Omental fat pad (tissue), 4 donors: ENCODE measurements at places on chromosomes 3 and 15.

GRCh38 chr3:47288966-47289910 lies 6.5 kb downstream of the KLHL18 start:
- DNase-seq: no peak

- no peak for DNase-seq
These were observed 3.9 kb downstream of the MEGF11 start for GRCh38 chr15:66249605-66250174.

DNA sequence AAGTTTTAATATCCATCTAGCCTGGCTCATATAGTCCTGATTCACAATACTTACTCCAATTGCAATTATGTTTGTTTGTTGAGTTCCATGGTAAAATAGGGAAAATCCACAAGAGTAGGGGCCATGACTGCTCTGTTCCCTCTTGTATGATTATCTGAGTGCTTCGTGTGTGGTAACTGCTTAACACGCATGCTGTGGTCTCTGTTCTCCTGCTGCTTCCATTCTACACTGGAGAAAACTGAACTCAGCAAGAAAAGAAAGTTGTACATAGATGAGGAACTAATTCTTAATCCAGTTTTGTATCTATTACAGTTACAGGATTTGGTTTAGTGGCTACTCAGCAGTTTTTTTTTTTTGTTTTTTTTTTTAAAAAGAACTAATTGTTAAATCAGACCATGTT lies 223.0 kb upstream of the SATB1 start:
- no peak for DNase-seq

DNA sequence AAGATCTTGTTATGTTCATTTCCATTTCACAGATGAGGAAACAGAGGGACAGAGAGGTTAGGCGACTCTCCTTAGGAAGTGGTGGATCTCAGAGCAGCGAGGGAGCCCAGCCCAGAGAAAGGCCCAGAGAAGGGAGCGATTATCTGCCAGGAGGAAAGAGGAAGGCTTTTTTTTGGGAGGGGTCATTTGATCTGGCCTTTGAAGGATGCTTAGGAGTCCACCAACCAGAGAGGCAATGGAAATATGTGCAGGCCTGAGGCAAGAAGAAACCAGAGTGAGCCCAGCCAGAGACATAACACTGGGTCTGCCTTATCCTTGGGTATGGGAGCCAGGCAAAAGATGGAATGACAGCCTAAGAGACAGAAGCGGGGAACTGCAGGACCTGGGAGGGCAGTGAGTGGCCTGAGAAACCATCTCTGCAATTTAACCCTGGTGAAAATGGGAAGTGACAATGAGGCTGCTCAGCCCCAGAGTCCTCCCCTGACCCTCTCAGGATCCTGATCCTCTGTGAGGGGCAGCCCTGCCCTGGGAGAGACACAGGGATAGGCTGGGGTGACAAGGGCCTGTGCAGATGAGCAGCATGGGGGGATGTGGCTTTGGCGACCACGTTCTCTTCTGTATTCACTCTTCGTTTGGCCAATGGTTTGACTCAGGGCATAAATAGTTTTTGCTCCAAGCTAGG lies 163.2 kb downstream of the WNT7A start:
- DNase-seq: no peak

DNA sequence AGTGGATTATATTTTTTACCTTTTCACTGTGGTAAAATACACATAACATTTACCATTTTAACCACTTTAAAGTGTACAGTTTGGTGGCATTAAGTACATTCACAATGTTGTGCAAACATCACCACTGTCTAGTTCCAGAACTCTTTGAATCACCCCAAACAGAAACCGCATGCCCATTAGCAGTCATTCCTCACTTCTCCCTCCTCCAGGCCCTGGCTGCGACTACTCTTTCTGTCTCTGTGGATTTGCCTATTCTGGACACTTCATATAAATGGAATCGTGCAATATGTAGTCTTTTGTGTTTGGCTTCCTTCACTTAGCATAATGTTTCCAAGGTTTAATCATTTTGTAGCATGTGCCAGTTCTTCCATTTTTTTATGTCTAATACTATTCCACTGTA lies 409.8 kb downstream of the NTRK3 start:
- no peak for DNase-seq

- DNase-seq: peak; percentile 16
These were observed 32.3 kb downstream of the PSTPIP1 start for GRCh38 chr15:77027111-77027696.

DNA sequence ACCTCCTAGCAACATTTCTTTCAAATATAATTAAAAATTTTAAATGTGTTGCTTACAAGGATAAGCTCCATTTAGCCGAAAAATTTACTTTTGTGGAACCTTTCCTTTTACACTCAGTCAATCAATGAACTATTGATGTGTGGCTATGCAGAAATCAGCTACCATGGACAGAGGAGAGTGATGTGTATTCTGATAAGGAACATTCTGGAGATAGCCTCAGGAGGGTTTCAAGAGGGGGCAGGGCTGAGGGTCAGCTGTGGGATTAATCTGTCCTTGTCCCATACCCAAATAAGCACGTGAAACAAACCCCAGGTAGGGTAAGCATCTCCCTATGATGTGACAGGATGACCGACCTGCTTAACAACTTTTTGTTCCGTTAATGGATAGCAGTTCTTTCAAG lies 192.6 kb upstream of the PROK2 start:
- DNase-seq: no peak

DNA sequence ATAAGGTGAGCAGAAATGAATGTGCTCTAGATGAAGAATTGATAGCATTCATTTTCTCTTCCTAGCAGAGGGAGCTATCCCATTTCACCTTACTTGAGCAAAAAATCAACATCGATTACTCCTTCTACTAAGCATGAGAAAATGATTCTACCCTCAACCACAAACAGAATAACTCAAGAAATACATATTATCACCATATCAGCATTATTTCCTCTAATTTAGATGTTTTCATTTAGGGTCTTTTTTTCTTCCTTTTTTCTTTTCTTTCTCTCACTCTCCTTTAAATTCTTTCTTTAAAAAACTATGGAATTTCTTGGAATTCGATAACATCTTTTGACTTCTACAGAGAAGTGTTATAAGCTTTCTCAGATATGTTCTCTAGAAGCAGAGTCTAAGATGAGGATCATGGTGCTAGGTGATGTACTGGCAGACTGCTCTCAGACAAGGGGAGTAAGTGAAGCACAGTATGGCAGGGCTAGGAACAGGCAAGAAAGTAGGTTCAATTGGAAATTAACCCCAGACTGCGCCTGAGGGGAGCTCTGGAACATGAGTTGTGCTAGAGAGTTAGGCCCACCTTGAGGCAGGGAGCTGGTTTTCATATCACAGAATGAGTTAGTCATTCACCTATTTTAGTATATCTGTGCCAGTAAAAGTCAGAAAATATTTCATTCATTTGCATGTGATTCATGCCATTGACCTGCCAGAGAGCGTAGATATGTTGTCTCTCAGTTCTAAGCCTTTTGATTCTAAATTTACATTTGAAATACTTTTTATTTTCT lies 279.2 kb upstream of the KCNH8 start:
- no peak for DNase-seq

DNA sequence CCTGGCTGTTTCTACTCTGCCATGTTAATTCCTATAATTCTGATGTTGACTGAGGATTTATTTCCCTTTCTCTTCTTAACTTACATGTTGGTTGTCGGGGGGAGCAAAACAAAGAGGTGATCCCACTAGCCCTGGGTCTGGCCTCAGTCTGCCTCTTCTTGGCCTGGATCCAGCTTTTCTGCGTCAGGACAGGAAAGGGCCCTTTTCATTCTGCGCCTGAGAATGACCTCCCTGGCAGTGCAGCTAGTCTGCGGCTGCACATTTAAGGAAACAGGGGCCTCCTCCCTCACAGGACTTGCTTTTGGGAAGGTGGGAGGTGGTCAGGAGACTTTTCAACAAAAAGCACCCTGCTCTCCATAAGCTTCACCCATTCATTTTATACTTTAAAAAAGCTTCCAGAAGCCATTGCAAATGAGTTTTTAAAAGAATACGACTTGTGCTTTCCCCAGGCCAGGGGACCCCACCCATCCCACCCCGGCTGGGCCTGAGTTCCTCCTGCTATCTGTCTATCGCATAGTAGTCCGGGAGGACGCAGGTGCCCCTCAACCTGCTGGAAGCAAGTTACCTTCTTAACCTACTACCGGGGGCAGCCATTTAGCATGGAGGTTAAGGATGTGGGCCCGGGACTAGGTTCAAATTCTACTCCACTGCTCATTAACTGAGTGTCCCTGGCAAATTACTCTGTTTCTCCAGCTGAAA lies 21.3 kb upstream of the EHD4 start:
- DNase-seq: peak; percentile 8

DNA sequence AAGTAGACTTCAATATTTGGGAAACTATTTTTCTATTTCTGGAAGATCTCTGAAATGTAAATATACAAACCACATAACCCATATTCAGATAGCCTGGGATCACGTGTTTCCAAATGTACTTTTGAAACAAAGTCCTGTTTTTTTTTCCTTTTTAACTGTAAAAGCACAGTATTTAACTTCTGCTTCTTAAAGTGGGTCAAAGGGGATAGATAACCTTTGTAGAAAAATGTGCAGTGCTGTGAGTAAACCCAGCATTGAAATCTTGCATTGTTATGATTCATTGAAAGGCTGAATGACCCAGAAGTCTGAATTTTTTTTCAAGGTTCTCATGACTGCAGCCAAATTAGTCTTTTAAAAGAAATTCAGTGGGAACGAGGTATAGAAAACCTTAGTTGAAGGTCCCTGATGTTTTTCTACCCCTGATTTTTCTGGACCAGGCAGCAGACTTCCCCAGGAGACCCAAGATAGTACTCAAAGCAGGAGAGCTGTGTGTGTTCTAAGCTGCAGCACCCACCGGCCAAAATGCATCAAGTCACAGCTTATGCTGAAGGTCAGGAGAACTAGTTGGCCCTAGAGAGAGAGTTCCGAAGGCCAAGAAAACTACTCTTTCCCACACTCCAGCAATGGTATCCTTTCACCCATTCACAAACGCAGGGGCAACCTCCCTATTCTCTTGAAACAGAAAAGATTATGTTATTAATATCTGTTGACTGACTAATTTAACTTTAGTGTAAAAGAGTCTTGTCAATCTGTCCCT lies 43.6 kb upstream of the APH1B start:
- no peak for DNase-seq

GRCh38 chr3:25547103-25547502 lies 117.6 kb downstream of the TOP2B start:
- DNase-seq: no peak

- DNase-seq: no peak
These were observed 47.6 kb downstream of the PSMD6 start for GRCh38 chr3:63975723-63976122.

DNA sequence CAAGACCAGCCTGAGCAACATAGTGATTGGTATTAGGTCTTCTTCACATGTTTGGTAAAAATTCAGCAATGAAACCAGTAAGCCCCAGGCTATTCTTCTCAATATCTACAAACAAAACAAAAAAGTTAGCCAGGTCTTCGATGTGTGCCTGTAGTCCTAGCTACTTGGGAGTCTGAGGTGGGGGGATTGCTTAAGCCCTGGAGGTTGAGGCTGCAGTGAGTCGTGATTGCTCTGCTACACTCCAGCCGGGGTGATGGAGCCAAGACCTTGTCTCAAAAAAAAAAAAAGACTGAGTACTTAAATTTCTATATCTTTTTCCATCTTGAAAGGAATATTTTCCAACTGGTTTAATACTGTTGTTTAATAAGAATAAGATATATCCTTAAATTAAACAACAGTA lies 106.8 kb downstream of the MBNL1 start:
- no peak for DNase-seq

DNA sequence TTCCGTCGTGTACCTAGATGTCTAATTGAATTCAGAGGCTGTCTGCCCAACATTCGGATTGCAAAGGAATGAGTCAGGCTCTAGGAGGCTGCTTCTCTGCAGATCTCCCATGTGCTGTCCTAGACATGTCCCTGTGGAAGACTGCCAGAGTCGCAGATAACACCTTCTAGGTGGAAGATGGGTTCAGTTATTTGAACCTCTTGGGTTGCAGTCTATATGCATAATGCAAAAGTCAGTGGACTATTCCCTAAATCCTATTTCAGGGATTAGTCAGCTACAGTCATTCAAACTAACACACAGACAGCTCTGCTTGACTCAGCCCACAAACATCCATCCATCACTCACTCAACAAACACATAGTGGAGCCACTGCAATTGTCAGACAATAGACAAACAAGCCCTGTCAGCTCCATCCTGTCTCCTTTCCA lies 300.0 kb upstream of the CTNNB1 start:
- DNase-seq: no peak

- DNase-seq: no peak
These were observed 59.5 kb upstream of the STRIT1 start for GRCh38 chr3:155352900-155353490.

GRCh38 chr15:27767918-27768640 lies 331.0 kb downstream of the OCA2 start:
- DNase-seq: no peak

DNA sequence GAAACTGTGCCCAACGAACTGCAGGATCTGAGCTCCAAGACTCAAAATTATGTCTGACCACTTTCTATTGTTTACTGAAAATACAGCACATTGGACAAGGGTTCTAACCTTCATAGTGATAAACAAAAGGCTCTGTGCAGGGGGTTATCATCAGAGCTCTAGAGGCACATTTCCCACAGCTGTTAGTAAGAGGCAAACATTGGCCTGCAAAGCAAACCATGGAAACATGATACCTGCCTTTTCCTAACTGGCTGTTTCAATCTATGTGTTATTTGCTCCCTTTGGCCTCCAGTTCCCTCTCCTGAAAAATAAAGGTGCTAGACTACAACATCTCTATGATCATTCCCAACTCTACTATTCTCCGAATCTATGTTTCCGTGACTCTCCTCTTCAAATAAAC lies 159.7 kb upstream of the ARHGEF26 start:
- no peak for DNase-seq

GRCh38 chr15:85592148-85592547 lies 202.6 kb downstream of the KLHL25 start:
- no peak for DNase-seq

DNA sequence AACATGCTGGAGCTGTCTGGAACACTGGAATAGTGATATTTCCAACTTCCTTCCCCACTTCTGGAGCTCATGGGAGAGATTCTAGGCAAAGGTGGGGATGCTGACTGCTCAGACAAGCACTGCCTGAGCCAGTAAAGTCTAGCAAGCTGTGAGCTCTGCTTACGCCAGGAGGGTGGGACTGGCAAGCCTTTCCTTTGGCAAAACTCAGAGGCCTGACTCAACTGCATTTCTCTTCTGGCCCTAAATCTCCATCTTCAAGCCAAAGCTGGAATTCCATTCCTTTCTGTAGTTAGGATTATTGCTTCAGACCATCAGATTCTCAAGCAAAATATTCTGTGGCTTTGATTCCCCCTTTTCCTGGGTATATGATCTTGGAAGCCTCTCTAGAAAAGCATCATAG lies 20.3 kb upstream of the EPB42 start:
- DNase-seq: no peak

- DNase-seq: no peak
These were observed 88.1 kb downstream of the ZIC1 start for GRCh38 chr3:147497286-147497685.

GRCh38 chr3:194296454-194297263 lies 54.5 kb downstream of the CPN2 start:
- no peak for DNase-seq

- DNase-seq: no peak
These were observed 18.8 kb downstream of the ATG7 start for GRCh38 chr3:11290743-11291680.

GRCh38 chr3:9876991-9877390 lies 3.1 kb downstream of the CIDEC start:
- DNase-seq: no peak

- no peak for DNase-seq
These were observed 7.5 kb upstream of the PLA2G4D start for GRCh38 chr15:42101861-42102260.

- no peak for DNase-seq
These were observed 109.5 kb downstream of the STAG1 start for GRCh38 chr3:136642711-136643110.
